ENCODE measurements at places on chromosomes 7 and 10. TPM values are rescaled to one million over a fixed set of nuclear protein-coding genes. Genes with fewer than 3 reads are reported as not detected.

Gene ASB10
- not detected for total RNA-seq

- no peak for DNase-seq
These were observed 135.7 kb downstream of the AHR start for GRCh38 chr7:17434191-17434590.

- no peak for DNase-seq
These were observed 74.0 kb downstream of the WNT2 start for GRCh38 chr7:117248829-117249228.

DNA sequence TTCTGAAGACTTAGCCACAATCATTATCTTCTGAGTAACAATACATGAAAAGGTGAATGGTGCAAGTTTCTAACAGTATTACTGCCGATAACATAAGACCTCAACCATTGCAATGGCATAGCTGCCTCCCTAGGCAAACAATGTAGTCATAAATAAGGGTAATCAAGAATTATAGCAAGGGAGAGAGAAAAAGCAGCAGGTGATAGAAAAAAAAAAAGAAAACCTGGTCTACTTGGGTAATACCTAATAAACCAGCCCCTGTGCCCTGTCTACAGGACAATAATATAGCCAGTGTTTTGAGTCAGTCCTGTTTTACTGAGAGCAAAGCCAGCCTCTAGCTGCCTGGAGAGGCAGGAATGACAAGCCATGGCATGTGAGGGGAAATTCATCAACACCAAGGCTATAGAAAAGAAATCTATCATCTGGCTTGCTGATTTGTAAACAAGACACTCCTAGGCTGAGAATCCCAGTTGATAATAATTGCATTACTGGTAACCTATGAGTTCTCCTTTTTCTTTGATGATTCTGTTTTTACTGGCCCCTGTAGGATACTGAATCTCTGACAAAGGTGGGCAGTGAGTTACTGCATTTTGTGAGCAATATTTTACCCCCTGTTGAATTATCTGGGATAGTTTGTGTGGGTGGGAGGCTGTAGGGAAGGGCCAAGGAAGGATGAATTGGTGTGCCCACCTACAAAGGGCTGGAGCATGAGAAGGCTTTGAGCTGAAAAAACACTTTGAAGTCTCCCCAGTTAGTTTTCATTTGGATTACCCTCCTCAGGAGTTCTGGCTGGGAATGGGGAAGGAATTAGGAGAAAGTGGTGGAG is 1.7 kb upstream of the WEE2 start:
- DNase-seq = no peak

Measured in naive thymus-derived CD4-positive, alpha-beta T cell (primary cell).